Esophagus mucosa (tissue), 1 donor: ENCODE measurements at places on chromosomes 5 and 9.

GRCh38 chr5:116751684-116752083 lies 177.1 kb upstream of the SEMA6A start:
- ATAC-seq: no peak

DNA sequence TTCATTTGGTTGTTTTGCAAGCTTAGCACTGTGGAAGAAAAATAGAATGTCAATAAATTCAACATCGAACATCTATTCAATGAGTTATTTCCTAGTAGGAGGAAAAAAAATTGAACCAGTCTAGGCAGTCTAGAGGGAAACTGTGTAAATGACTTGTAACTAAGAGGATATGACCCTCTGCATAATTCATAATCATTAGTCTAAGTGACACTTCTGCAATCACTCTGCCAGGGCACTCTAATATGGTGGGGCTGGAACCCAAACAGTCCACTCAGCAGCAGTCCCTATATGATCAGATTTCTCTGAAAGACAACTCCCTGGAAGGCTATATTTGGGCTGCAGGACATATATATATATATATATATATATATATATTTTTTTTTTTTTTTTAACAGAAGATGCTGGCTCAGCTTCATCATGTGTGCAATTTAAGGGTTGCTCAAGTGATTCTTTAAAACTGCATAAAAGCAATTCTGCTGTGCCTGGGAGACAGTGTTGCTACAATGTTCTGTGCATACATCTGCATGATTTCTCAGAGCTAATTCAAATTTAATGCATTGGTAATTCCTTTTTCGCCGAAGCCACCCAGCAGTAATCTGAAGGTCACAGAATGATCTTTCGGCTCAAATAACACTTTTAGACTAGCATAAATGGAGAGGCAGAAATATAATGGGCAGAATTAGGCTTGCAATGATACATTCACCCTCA lies 482.1 kb upstream of the ZNF608 start:
- ATAC-seq: no peak

DNA sequence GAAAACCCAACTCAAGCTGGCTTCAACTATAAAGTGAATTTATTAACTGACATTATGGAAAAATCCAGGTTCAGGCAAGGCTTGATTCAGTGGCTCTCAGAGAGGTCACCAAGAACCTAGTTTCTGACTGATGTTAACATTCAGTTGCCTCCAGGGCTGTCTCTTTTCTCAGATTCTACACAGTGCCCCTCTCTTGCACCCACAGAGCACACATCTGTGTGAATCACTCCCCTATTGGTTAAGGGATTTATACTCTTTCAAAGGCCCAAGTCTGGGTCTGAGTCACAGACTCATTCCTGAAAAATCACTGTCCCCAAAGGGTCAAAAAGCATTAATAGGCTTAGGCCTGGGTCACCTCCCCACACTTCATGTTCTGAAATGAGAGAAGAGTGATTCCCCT lies 6.2 kb upstream of the HAVCR2 start:
- no peak for ATAC-seq

DNA sequence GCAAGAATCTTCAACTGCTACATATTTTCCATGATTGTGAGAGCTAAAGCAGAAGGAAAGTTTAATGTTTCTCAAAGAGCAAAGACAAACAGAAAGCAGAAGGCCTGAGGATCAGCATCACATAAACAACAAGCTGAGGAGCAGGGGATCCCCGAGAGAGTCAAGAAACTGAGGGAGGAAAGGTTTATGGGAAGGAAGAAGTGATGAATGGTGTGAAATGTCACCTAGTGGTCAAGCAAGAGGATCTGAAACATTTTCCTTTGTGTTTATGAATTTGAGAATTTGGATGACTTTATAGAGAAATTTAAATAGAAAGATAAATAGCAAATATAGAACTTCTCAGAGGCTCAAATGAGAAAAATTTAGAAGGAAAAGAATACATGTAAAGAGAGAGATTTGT lies 481.9 kb downstream of the CHSY3 start:
- ATAC-seq: no peak

DNA sequence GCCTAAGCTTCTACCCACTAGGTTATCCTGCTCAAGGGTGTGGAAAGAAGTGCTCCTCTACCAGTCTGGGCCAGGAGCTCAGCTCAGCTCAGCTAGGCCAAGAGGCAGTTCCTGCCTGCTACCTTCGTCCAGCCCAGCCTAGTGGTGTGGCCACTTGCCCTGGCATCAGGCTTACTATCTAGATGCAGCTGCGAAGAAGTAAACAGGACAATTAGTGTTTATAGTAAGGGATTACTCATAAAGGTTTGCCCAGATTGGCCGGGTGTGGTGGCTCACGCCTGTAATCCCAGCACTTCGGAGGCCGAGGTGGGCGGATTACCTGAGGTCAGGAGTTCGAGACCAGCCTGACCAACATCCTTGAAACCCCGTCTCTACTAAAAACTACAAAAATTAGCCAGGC lies 12.8 kb upstream of the SPATA24 start:
- peak; percentile 35 for ATAC-seq

DNA sequence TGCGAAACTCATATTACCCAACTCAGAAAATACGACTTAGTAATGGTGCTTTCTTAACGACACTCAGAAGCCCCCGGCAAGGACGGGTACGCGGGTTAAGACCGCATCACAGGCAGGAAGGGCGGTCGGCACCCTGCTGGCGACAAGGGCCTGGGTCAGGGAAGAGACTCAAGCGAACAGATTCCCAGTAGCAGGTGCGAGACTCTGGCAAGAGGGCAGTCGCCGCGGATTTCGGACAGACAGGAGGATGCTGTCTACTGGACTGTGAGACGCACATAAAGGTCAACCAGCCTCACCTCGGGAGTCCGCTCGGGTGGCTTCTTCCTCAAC lies 398 bp downstream of the RAPGEF6 start:
- ATAC-seq: peak; percentile 53

DNA sequence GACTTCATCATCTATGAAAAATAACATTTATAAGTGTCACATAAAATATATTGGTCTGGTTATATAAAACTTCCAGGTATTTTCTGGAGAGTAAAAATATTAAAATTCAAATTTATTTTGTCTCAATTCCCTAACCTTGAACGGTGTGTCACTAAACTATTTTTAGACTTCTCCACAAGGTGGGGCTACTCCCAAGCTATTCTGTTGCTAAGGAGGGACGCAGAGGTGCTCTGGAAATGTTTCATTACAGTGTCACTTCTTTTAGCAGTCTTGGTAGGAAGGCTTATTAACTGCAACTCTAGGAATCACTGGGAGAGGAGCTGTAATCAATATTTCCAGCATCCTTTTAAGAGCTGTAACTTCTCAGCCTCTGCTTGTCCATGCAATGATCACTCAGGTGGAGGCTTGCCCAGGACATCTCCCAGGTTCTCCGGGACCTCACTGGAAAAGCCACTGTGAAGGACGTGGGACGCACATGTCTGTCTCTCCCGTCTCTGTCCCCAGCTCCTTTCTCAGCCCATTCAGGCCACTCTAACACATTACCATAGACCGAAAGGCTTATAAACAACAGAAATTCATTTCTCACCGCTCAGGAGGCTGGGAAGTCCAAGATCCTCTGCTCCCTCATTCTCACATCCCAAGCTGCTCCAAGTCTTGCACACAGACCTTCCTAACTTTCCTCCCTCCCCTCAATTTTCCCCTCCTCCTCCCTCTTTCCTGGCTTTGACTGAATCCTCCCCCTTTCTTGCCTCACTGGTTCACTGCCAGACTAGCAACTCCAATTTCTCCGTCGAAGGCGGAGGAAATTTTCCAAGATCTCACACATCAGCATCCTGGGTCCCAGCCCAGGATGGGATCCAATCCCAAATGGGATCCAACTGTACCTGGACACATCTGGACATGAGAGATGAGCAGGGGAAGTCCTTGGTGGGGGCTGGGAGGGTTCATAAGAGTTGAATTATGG lies 32.7 kb upstream of the DNAH5 start:
- ATAC-seq: peak; percentile 79

- ATAC-seq: no peak
These were observed 50.6 kb downstream of the PTPN3 start for GRCh38 chr9:109447329-109448076.

GRCh38 chr9:135883410-135884089 lies 23.8 kb downstream of the CAMSAP1 start:
- no peak for ATAC-seq

DNA sequence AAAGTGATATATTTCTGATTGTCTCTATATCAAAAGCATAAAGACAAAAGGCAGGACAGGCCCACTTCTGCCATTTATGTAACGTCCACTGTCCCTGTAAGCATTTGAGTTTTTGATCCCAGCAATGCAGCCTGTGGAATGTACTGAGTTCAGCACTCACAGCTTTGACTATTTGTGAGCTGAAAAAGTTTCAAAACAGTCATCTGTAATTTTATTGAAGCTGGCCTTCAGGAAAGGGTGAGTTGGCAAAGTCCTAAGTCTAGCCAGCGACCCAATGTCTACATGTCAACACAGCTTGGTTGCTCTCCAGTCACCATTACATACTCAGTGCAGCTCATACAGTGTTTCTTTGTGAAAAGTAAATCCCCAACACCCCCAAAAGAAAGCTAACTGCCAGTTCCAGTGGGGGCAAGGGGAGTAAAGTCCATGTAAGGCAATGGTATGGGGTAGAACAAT lies 9.7 kb downstream of the LIFR start:
- ATAC-seq: no peak

DNA sequence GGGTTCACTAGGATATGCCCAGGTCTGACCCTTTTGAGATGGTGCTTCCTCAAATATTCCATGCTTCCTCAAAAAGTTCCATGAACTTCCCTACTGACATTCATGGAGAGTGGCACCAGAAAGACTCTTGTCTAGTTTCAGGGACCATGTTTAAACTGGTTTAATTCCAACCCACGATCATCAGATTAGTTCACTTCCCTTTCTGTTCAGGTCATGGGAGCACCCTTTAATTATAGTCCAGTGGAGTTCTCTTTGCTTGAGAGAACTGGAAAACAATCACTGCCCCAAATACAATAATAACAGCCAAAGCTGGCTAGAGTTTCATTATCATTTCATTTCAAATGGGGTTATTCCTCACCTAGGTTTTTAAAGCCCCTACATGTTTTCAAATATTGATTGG lies 9.7 kb upstream of the ERBIN start:
- no peak for ATAC-seq

DNA sequence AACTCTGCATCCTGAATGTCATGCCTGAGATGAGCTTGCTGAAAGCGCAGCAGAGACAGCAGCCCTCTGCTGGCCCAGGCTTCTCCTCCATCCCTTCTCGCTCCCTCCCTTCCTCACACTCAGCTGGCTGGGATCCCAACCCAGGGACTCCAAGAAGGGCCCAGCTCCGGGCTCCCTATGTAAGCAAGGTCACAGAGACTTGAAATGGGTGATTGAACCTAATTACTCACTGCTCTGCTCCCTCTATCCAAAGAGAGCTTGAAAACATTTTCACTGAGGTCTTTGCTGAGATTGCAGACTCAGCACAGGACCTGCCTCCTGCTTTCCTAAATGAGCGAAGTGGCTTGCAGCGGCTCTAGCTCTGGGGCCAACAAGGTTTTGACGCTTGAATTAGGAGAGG lies 42.8 kb downstream of the RAPGEF1 start:
- no peak for ATAC-seq

GRCh38 chr9:115628426-115628825 lies 510.5 kb upstream of the TNC start:
- no peak for ATAC-seq

DNA sequence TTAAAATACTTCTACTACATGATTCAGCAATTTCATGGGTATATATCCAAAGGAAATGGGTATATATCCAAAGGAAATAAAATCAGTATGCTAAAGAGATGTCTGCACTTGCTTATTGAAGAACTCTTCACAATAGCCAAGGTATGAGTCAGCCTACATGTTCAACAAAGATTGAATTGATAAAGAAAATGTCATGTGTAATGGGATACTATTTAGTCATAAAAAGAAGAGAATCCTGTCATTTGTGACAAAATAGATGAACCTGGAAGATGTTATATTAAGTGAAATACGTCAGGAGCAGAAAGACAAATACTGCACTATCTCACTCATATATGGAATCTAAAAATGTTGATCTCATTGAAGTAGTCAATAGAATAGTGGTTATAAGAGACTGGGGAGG lies 944.5 kb upstream of the CTNND2 start:
- ATAC-seq: no peak

DNA sequence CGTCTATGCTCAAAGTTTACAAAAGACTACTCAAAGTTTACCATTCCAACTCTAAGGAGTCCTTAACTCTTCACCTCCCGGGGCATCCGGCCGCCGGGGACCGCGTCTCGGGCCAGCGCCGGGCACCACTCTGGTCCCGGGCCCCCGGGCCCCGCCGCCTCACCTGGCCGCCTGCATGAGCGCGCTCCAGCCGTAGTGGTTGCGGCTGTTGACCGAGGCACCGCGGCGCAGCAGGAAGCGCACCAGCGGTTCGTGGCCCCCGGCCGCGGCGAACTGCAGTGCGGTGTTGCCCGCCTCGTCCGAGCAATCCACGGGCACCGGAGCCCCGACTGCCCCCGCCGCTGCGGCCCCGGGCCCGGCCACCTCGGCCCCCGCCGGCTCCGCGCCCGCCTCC lies 388 bp downstream of the ANKS6 start:
- peak; percentile 14 for ATAC-seq

GRCh38 chr5:55820488-55820887 lies 30.7 kb upstream of the IL31RA start:
- ATAC-seq: no peak
